ENCODE measurements at places on chromosomes 12 and 14.

DNA sequence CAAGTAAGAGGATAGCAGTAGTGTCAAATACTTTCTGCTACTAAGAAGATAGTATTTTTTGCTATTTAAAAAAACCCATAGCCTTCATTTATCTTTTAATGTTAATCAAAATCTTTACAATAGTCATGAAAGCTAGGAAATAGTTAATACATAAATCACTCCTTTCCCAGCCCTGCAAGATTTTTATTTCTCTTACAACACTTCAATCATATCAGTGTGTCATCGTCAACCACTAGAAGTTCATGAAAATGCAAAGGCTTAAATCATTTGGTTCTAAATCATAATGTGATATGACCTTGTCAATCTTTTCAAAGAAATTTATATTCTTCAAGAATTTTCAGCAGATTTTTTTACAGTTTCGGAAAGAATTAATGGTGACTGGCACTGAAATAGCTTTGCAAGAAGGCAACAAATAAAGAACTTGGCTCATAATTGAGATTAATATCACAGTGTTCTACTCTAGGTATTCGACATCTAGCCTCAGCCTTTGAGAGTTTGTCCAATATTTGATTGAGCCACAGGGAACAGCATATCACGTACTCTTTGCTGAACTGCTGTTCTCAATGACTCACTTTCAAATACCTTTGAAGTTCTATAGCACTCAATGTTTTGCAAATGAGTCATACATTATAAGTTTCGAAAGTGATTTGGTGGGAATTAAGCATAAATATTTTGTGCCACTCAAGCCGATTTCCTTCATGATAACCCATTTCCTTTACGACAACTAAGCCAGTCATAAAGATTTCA lies 384.0 kb upstream of the FOXG1 start:
- DNase-seq, result no peak

DNA sequence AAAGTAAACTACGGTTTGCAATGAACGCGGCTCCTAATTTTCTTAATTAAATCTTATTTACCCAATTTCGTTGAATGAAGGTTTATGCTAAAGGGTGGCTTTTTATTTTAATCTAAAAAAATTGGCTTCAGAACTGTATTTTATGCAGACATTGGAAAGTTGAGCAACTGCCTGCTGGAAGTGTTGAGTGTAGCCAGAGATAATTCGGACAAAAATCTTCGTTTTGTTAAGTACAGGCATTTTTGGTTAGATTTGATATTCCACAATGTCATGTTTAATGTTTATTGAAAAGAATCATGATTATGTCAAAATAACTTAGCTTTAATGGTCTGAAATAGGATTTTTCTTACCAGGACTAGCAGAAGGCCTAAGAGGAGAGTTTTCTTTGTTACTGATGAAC lies 875 bp downstream of the IRAK3 start:
- no peak for DNase-seq

DNA sequence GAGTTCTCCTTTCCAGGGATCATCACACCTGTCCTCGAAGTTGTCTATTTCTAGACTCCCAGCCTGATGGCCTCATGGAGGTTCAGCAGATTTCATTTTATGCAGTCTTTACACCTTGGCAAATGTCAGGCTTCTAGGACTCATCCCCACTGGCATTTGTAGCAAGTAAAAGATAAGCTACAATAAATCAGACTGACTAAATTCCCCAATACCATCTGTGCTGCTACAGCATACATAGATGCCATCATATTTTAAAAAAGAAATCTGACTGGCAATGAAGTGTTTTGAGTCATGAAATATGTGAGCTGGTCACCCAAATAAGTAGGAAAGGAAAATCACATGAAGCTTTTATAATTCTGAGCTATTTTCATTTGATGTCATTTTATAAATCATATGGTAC lies 55.3 kb downstream of the KCNC2 start:
- no peak for DNase-seq

DNA sequence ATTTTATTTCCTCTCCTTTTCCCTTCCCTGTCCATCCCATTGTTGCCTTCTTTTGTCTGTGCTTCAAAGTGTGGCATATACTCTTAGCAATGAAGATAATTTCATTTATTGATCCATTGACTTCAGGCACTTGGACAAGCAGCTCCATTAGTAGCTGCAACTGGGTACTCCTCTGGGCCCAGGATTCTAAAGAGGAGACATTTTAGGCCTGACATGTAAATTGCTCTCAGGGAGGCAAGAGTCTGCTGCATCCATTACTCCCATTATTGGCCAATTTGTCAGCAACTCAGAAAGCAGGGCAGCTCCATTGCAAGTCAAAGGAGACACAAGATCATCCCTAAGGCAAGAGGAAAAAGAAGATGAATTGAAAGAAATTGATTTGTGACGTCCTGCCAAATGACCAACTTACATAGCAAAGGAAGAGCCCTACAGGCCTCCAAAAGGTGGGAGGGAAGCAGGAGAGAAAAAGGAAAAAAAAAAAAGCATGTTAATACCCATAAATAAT lies 1094.1 kb upstream of the FLRT2 start:
- no peak for DNase-seq

DNA sequence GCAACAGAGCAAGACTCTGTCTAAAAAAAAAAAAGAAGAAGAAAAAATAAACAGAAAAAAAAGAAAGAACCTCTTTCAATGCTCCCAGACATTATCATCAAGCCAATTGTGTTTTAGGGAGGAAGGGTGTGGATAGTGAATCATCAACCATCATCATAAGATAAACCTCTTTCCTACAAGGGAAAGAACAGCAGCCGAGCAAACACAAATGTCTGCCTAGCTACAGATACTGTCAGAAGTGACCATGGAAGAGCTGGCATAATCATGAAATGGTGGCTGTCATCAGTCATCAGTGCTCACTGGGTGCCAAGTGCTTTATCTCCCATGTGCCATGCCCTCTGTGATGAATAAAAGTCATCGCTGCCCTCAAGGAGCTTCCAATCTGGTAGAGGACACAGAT lies 46.6 kb downstream of the SLC17A8 start:
- DNase-seq, result peak; percentile 3

GRCh38 chr14:32027255-32027939 lies 49.7 kb upstream of the ARHGAP5 start:
- no peak for DNase-seq

- peak; percentile 72 for DNase-seq
Observed at GRCh38 chr12:51390891-51391282, 319 bp downstream of the GALNT6 start.

DNA sequence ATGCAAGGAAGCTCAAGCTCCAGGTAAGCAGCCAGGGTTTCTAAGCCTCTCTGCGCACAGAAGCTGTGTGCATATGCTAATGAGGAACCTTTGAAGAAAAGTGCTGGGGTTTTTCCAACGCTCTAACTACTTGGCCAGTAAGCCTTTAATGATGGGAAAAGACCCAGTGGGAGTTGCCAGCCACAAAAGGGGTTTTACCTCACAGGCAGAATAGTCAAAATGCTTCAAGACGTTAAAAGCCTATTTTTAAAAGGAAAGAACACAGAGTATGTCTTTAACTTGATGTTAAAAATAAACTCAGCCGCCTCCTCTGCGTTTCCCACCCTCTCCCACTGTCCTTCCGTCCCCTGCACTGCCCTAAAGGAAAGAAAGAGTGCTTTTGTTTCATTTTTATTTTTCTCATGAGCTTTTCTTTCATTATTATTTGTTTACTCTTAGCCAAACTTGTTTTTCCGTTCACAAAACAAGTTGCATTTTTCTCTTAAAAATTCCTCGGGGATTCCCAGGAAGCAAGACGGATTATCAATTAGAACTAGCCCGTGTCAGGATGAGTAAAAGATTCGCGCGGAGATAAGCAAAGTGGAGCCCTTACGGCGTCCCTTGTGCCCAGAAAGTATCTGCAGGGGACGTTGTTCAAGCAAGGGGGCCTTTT lies 209.8 kb upstream of the NUDT4 start:
- DNase-seq, result peak; percentile 12

GRCh38 chr14:70536830-70537229 lies 2.0 kb upstream of the ADAM20 start:
- no peak for DNase-seq

DNA sequence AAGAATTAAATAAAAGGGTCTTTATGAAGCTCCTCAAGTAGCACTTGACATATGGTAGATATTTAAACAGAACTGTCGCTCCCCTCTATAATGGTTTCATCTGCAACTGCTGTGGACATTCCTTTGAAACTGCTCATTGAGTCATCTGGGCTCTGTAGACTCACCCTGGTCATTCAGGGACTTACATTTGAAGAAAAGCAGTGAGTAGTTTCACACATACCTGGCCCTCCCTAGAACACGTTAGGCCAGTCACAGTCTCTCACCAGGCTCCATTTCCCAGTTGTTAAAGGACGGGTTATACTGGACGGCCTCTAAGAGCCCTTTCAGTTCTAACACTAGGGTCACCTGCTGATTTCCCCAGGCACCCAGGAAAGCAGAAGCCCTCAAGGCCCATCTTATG lies 217.0 kb downstream of the BCL11B start:
- DNase-seq, result no peak

Data from EH (cell line).